ENCODE measurements at places on chromosomes 4 and X.

DNA sequence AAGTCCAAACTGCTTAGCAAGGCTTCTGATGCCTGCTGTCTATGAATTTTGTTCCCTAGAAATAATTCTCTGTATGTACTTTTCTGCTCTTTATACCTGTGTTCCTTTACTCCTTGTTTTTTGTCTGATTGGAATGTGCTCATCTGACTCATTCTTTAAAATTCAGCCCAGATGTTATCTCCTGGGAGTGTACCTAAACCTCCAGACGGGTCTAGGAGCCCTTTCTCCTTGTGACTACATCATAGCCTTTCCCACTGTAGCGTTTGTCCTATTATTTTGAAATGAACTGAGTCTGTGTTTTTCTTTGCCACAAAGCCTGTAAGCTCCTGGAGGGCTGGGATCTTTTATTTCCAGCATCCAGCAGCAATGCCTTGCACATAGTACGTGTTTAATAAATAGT, 26.3 kb downstream of the POLA1 start:
- no peak for DNase-seq

- no peak for DNase-seq
Measured at GRCh38 chrX:129732857-129733256, 5.9 kb upstream of the XPNPEP2 start.

- no peak for DNase-seq
Measured at GRCh38 chr4:138671606-138672084, 343.9 kb upstream of the NOCT start.

GRCh38 chr4:168874083-168874482, 136.0 kb downstream of the CBR4 start:
- no peak for DNase-seq

DNA sequence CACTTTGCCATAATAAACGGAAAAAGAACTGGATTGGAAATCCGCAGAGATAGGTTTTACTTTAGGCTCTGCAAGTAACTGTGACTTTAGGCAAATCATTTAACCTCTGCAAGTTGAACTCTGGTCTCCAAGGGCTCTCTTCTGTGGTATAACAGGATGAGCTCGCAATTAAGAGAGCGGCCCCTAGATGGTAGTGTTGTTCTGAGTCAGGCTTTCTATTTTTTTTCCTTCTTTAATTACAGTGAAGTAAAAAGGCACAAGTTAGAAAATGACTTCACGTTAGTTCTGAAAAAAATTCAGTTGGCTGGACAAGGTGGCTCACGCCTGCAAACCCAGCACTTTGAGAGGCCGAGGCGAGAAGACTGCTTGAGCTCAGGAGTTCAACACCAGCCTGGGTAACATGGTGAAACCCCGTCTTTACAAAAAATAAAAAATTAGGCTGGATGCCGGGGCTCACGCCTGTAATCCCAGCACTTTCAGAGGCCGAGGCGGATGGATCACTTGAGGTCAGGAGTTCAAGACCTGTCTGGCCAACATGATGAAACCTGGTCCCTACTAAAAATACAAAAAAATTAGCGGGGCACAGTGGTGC, 18.0 kb downstream of the RPS3A start:
- peak; percentile 31 for DNase-seq

GRCh38 chr4:88807499-88807898, 109.9 kb upstream of the NAP1L5 start:
- no peak for DNase-seq

DNA sequence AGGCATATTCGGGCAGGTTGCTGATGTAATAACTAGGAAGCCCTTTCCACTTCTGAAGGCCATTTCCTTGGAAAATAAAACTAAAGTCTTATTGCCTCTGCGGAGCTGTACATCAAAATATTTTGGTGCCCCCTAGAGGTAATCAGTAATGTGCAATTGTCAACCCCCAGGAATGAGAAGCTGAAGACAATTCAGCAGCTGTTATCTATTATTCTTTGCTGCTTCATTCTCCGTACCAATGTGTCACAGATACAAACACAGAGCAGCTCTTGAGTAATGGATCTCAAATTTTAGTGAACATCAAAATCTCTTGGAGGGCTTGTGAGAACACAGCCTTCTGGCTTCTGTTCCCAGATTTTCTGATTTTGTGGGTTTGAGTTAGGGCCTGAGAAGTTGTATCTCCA, 3.5 kb upstream of the SLIT2 start:
- peak; percentile 32 for DNase-seq

GRCh38 chrX:47625365-47625764, 4.4 kb downstream of the CFP start:
- DNase-seq: no peak

DNA sequence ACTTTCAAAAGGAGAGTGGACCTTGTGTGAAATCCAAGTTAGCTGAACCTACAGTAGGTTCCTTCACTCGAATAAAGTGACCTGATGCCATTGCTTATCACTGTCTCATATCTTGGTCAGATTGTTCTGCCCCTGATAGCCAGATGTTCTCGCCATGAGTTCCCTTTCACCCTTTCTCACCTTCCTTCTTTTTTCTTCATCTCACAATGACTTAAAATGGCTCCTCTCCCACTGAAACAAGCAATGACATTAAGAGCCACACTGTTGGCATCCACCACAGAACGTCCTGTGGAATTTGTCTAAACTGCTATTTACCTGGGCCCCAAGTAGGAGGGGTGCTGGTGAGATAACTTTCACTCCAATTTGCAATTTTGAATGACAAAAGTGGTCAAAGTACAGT, 227.6 kb upstream of the PPP1R2C start:
- DNase-seq: no peak

GRCh38 chr4:176340871-176341685, 21.3 kb downstream of the SPCS3 start:
- DNase-seq: no peak

GRCh38 chrX:5220421-5220820, 1008.2 kb downstream of the NLGN4X start:
- DNase-seq: no peak

- DNase-seq: no peak
Measured at GRCh38 chr4:45120163-45120562, 393.8 kb upstream of the GNPDA2 start.

- no peak for DNase-seq
Measured at GRCh38 chr4:183455431-183456195, 11.2 kb downstream of the CDKN2AIP start.

DNA sequence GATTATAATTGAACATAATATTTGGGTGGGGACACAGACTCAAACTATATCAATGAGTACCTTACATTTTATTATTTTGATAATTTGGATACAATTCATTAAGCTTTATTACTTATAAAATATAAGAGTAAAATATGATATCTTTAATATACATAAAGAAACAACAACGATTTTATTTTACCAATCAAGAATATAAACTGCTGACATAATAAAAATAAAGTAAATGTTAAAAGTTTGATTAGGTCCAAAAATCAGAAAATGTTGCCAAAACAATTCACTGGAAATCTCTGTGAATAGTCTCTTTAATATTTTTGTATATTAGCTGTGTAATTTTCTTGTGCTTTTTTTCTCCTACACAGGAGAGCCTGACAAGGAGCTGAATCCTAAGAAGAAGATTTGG, 21.4 kb downstream of the GIMD1 start:
- no peak for DNase-seq

DNA sequence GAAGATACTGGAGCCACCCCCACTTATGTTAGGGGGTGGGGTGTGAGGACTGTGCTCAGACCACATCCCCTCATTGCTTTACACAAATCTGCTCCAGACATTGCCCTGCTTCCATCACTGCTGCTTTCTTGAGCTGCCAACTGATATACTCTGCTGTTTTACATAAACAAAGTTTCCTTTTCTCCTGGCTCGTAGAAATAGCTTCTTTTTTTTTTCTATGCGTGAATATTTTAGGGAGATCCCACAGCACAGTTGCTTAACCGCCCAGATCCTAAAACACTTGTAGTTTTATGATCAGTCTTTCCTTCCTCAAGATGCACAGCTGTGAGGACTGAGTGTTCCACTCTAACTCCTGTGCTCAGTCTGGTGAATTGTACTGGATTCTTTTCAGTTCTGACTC, 768.4 kb downstream of the PCDH18 start:
- DNase-seq: no peak

All from NCI-H2081 treated with DMSO at 0.1 percent for 48 hours (cell line).